GM12892 (cell line): ENCODE measurements at places on chromosomes 16 and 17.

- peak; percentile 23 for DNase-seq
Observed at GRCh38 chr16:81261049-81261648, 22.7 kb downstream of the BCO1 start.

- DNase-seq: no peak
Observed at GRCh38 chr16:83233153-83233552, 574.6 kb upstream of the HSBP1 start.

DNA sequence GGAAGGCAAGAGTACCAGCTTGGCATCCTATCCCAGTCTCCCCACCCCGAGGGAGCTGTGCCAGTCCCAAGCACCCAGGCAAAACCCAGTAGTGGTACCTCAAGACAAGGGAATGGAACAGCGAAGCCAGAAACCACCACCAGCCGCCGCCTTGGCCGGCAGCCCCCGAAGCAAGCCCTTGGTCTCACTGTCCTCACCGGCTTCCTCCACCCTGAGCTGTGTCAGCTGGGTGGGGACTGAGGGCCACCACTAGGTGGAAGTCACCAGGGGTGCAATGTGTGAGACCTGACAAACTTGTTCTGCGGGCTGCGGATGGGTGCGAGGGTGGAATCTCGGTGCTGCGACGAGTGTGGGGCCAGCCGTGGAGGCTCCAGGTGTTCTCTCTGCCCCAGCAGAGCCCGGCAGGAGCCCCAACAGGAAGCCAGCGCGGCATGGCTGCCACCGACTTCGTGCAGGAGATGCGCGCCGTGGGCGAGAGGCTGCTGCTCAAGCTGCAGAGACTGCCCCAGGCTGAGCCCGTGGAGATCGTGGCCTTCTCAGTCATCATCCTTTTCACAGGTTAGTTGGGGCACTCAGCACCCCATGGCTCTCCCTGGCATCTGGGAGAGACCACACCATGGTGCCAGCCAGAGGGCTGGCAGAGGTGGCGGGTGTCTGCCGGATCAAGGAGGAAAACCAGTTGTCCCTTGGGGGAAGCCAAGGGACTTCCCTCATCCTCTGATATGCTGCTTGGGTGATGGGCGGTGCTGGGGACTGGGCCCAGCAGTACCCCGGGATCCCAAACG lies 6.7 kb downstream of the SMIM5 start:
- DNase-seq: no peak

DNA sequence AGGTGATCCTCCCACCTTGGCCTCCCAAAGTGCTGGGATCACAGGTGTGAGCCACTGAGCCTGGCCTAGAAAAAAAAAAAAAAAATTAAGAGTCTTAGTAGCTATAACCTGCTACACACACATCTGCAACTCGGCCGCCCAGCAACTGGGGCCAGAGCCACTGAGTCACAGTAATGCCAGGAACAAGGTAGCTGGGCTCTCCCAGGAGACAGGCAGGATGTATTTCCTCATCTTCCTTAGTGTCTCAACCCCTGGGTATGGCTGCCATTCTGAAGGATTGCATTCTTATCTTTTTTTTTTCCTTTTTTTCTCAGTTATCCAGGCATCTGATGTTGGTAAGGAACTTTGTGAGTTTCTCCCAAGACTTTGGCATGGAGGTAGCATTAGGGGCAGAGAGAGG lies 7.1 kb upstream of the PSMD3 start:
- DNase-seq: no peak

GRCh38 chr16:61831351-61831917 lies 204.8 kb downstream of the CDH8 start:
- DNase-seq: no peak

- no peak for DNase-seq
Observed at GRCh38 chr17:36679815-36680467, 78.6 kb downstream of the MRM1 start.

- DNase-seq: no peak
Observed at GRCh38 chr17:76805319-76805718, 62.9 kb upstream of the MGAT5B start.

DNA sequence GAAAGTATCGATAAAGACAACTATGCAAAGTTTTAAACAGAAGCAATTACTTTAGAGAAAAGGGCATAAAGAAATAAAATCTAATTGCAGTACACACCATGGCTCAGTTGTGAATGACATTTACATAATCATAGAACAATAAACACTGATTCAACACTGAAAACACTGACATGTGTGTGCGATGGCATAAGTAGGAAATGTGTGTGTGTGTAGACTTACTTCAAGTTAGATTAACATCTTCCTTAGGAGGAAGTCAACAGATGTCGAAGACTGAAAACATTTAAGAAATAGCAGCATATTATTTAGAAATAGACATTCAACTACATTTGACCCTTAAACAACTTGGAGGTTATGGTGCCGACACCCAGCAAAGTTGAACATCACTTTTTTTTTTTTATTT lies 172.4 kb downstream of the STX8 start:
- DNase-seq: no peak

GRCh38 chr16:71431991-71432390 lies 9.9 kb downstream of the TLE7 start:
- DNase-seq: no peak

DNA sequence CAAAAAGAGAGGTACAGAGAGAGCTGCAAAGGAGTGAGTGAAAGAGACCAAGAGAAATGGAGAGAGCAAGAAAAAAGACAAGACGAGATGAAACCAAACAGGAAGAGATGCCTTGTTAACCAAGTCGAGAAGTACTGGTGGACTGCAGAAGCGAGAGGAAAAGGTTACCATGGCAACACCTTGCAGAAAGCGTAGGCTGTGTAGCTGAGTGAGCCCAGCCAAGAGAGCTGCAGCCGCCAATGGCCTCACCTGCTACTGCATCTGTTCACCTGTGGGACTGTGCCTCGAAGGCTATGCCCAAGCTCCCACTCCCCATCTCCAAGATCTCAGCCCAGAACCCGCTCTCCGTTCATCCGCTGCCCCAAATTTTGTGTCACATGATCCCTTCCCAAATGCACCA lies 161.3 kb downstream of the SLC39A11 start:
- DNase-seq: peak; percentile 32

GRCh38 chr17:4586043-4586442 lies 1.7 kb downstream of the SMTNL2 start:
- no peak for DNase-seq

GRCh38 chr16:964356-965035 lies 6.3 kb downstream of the LMF1 start:
- no peak for DNase-seq

GRCh38 chr17:46815474-46816353 lies 2.8 kb downstream of the WNT3 start:
- no peak for DNase-seq

GRCh38 chr17:12744298-12744697 lies 45.0 kb upstream of the ARHGAP44 start:
- no peak for DNase-seq

DNA sequence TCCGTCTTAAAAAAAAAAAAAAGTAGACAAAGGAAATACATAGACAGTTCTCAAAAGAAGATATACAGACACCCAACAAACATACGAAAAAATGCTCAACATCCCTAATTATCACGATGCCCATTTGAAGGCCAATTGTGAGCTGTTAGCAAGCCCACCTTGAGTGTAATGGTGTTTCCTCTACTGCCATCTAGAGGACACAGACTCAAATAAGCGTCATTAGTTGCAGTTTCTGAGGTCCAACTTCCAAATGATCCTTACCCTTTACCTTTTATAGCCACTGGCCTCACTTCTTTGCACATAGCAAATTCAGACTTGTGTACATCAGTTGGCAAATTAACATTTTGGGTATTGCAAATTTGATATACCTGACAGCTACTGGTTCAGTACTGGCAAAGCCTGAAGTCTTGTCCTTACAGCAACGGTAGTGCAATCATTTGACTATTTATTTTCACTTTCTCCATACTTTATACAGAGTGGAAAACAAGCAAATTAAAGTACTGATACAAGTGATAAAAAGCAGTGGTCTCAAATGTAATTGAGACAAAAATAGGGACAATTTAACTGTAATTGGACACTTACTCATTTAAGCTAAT lies 536.3 kb upstream of the EEF2KMT start:
- DNase-seq: no peak

DNA sequence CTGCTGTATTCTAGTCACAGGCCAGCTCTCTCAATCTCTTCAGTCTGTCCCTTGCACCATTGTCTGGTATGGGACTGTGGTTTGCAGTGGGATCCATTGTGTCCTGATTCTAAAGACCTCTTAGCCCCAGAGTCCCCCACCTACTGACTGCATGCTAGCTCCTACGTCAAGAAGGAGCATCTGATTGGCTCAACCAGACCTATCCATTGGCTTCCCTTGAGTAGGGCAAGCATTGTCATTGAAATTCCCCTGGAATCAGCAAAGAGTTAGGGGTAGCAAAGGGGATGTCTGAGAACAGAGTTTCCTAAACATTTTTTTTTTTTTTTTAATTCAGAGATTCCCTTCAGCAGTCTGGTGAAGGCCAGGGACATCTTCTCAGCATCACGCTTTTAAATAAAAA lies 175.3 kb upstream of the MPHOSPH6 start:
- no peak for DNase-seq

- no peak for DNase-seq
Observed at GRCh38 chr17:7146115-7146514, 31.5 kb upstream of the ASGR2 start.

DNA sequence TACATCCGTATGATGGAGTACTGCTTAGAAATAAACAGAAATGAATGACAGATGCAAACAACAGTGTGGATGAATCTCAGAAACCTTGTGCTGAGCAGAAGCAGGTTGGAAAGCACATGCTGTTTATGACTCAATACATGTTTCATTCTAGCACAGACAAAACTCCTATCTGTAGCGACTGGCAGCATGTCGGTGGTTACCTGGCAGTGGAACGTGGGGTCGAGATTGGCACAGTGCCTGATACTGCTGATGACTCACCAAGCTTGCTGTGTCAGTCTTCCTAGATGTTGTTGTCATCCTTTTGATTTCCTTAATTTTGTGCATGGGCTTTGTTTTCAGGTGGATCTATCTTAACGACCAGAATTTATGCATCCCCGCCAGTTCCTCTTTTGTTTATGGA lies 62.1 kb downstream of the GAN start:
- DNase-seq: no peak

DNA sequence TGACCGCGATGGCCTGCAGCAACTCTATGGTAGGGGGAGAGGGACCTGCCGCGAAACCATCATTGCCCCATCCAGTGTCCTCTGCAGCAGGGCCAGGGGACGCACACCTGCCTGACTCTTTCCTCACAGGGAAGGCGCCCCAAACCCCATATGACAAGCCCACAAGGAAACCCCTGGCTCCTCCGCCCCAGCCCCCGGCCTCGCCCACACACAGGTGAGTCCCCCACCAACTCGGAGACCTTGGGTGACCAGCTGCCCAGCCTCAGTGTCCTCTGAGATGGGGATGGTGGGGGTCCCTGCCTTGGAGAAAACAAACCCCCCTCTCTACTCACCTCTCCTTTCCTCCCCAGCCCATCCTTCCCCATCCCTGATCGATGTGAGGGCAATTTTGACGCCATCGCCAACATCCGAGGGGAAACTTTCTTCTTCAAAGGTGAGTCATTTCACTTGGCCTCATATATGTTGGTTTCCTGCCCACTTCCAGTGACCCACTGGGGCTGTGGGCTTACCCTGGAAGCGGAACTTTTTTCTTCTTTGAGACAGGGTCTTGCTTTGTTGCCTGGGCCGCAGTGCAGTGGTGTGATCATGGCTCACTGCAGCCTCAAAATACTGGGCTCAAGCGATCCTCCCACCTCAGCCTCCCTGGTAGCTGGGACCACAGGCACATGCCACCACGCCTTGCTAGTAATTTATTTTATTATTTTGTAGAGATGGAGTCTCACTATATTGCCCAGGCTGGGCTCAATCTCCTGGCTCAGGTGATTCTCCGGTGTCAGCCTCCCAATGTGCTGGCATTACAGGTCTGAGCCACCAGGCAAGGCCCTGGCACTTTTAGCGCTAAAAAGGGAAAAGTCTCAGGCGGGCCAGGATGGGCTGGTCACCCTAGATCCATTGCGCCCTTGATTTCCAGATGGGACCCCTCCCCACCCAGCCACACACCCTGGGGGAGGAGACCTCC lies 8.0 kb upstream of the IL32 start:
- DNase-seq: no peak

DNA sequence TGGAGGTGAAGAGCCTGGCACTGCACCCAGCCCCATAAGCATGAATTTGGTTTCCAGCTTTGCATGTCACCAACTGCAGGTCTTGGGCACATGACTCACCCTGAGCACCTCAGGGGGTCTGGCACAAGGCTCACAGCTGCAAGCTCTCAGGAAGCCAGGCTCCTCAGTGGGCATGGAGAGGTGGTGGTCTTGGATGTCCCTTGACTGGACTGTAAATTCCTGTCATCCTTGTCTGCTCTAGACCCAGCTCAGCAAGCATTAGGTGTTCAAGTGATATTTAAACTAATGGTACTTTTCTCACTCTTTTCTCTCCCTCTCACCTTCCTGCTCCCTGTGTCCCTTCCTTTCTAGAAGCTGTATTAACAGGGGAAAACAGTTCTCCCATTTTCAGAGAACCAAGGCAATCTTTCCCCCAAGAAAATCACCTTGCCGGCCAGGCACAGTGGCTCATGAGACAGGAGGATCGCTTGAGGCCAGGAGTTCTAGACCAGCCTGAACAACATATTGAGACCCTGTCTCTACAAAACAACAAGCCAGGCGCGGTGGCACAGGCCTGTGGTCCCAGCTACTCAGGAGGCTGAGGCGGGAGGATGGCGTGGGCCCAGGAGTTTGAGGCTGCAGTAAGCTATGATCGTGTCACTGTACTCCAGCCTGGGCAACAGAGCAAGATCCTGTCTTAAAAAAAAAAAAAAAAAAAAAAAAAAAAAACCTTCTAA lies 5.1 kb upstream of the KIFC3 start:
- DNase-seq: no peak

DNA sequence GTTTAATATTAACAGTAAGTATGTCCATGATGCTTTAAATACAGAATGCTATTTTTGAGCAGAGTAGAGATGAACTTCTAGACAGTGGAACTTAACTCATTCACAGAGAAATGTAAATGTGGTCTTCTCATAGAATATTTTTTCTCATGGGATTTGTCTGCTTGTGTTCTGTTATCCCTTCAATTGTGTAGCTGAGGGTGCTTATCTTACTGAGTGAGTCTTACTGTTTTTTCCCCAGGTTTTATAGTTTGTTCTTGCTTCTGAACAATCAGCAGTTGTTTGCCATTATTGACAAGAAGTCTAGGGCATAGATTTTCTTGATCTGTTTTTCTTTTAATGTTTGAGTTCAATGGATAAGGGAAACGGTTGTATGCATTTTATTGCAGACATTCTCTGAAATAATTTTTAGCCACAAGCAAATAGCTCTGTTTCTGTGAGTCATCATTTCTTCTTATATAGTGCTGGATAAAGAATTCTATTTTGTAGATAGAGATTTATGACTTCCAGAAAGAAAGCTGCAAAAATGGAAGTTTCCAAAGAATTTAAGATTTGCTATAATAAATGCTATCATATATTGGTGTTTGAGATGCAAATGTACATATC lies 60.5 kb downstream of the NF1 start:
- DNase-seq: no peak

DNA sequence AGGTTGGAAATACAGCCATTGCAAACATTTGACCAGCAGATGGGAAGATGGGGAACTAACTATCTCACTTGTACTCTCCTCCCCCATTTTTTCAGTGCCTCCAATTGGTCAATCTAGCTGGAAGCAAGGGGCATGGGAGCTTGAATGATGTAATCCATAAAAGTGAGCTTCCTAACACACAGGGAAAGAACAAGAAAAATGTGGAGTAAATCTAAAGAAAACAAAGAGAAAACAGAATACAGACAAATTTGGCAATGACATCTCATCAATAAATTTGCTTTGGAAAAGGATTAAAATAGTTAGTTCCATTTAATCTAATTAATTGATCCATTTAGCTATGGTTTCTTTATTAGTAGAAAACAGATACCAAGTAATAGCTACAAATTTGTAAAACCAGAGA lies 592.6 kb upstream of the SOX9 start:
- DNase-seq: no peak
